Stimulated activated CD4-positive, alpha-beta T cell treated with anti-CD3 and anti-CD28 coated beads, Interleukin-15, amount 100 ng/mL, for 48 hours (primary cell): ENCODE measurements at places on chromosomes 1 and 21.

DNA sequence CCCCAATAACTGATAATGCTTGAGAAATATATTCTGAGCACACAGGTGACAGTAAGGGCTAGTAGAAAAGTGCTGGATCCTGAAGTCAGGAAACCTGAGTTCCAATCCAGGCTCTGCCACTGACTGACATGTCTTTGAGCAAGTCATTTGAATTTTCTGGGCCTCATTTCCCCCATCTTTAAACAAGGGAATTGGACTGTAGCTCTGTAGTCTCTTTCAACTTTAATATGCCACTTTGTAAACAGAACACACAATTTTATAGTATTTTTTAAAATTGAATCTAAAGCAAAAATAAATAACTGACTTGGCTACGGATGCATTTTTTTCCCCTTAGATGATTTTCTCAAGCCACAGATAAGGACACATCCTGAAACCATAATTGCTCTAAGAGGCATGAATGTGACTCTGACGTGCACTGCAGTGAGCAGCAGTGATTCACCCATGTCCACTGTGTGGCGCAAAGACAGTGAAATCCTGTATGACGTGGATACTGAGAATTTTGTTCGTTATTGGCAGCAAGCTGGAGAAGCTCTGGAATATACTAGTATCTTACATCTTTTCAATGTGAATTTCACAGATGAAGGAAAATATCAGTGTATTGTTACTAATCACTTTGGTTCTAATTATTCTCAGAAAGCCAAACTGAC, 37.0 kb downstream of the LRIG2 start:
- no peak for DNase-seq

- no peak for DNase-seq
Observed at GRCh38 chr21:45579383-45580180, 37.3 kb upstream of the SLC19A1 start.

GRCh38 chr21:36656138-36656537, 42.8 kb upstream of the SIM2 start:
- DNase-seq, result no peak

- no peak for DNase-seq
Observed at GRCh38 chr1:68149110-68149798, 83.1 kb downstream of the WLS start.

- no peak for DNase-seq
Observed at GRCh38 chr1:165537356-165538109, 6.3 kb upstream of the LRRC52 start.

DNA sequence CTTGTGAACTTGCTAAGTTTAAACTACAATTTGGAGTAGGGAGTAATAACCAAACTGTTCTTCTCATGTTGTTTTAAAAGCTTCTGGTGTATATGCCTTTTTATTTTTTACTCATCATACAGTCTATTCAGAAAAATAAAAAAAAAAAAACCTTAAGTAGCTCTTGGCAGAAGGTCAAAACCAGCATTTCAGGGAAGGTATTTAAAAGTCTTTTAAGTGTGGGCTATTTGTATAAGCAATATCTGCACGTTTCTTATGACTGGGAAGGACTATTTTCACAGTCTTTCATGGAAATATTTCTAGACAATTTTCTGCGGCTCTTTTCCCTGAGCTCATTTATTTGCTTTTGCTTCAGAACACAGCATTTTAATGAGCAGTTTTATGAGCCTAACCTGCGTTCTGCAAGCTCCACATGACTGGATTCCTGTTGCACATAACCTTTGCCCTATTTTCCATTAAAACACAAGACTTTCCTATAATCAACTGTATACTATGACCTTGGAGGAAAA, 60.9 kb upstream of the C1orf105 start:
- no peak for DNase-seq

DNA sequence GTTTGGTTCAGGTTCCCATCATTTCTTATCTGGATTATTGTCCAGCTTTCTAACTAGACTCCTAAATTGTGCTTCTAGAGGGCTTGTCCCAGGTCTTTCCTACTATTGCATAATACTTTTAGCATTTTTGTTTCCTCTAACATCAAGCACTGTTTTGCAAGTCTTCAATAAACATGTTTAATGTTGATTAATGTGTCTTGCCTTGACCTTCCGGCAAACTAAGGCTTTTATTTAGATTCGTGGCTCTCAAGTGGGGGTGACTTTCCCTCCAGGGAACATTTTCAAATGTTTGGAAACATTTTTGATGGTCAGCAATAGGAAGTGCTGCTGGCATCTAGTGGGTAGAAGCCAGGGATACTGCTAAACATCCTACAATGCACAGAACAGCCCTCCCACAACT, 90.7 kb downstream of the RPE65 start:
- DNase-seq, result no peak

DNA sequence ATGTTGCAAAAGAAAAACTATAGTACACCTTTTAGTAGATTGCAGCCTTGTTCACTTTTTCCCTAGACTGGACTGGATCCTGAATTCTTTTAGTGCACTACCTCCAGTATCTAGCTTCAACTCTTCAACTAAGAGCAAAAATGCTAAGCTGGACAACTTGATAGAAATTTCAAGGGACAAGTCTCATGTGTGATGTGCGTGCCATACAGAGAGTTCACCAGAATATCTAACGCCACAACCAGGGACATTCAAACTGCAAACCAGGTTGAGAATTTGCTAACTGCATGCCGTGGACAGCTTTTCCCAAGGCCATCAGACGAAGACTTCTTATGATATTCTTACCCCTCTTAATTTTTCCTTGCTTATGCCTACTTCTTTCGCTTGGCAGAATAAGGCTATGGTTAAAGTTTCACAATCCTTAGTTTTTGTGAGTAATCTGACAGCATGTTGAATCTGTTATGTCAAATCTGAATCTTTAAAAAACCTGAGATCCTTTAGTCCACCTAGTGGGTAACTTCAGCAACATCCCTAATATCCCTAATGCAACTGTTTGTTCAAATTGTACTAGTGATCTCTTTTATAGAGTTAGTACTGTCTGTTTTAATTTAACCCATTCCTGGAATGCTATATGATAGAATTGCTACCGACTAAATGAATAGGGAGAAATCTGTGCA, 66.4 kb downstream of the DDAH1 start:
- DNase-seq, result no peak

GRCh38 chr1:39925721-39926342, 24.1 kb upstream of the MYCL start:
- DNase-seq, result no peak

GRCh38 chr1:31822766-31823165, 6.9 kb upstream of the SPOCD1 start:
- DNase-seq, result no peak

DNA sequence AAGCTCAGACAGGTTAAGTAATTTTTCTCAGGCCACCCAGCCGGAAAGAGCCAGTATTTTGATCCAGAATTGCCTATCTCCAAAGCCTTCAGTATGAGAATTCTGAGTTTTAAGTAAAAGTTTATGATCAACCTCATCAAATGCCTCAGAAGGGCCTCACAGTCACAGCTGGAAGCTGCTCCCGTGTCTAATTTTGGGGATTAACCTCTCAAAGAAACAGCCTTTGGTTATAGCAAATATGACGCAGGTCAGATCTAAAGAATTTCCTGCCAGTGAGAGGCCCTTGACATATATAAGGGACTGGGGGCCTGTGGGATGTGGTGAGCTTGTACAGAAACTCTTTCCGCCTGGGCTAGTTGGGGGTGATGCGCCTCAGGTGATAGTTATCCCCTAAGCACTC, 2.3 kb downstream of the EXTL1 start:
- no peak for DNase-seq

- DNase-seq, result no peak
Observed at GRCh38 chr1:196393742-196394141, 214.5 kb downstream of the KCNT2 start.

DNA sequence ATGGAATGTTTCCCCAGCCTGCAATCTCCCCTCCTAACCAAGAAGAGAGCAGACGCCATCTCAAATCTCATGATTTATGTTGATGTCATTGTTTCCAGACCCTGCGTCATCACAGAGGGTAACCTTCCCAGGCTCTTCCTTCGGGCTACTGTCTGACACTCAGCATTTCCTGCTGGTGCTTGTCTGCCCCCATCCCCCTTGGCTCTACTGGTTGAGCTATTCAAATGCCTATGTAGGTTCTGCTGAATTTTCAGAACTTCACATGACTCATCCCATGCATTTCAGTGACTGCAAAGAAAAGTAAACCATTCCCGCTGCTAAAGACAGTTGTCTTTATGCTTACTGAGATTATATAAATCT, 24.8 kb upstream of the ITPKB start:
- peak; percentile 32 for DNase-seq

DNA sequence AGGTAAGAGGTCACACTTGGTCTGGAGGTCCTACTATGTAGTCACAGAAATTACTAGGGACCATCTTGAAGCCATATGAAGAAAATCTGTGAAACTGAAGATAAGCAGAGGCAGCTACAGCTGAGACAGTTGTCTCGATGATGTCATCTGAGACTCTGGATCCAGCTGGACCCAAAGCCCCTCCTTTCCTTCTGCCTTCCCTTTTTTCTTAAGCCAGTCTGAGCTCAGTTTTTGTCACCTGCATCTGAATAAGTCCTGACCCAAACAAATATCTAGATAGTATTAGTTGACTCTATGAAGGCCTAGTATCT, 143.3 kb downstream of the ETS2 start:
- no peak for DNase-seq

GRCh38 chr1:171252482-171252881, 4.2 kb downstream of the FMO1 start:
- no peak for DNase-seq

- DNase-seq, result peak; percentile 39
Observed at GRCh38 chr1:25572708-25573590, 29.5 kb downstream of the LDLRAP1 start.

DNA sequence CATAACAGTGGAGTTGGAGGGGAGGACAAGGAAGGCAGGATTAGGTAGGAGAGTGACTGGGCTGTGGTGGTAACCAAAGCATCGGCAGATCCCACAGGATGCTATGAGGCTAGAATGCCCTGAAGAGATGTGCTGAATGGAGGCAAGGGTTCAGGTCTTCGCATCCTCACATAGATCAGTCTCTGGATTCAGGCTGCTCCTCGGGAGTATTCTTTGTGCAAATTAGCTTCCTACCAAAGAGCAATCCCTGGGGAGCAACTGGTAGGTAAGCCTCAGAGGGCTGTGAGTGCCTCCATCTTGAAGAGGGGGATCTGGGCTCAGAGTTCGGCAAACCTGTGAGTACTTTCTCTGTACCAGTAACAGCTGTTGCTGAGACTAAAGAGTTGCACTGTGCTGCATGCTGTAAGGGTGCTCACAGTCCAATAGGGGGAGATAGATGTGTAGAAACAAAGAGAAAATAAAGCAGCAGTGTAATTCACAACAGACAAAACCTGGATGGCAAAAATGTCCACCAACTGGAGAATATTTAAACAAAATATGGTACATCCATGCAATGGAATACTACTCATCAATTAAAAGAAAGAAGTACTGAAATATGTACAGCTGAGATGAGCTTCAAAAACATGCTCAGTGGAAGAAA, 322.4 kb upstream of the DEPDC1 start:
- no peak for DNase-seq

- DNase-seq, result no peak
Observed at GRCh38 chr1:46448109-46448911, 41.3 kb upstream of the DMBX1 start.

DNA sequence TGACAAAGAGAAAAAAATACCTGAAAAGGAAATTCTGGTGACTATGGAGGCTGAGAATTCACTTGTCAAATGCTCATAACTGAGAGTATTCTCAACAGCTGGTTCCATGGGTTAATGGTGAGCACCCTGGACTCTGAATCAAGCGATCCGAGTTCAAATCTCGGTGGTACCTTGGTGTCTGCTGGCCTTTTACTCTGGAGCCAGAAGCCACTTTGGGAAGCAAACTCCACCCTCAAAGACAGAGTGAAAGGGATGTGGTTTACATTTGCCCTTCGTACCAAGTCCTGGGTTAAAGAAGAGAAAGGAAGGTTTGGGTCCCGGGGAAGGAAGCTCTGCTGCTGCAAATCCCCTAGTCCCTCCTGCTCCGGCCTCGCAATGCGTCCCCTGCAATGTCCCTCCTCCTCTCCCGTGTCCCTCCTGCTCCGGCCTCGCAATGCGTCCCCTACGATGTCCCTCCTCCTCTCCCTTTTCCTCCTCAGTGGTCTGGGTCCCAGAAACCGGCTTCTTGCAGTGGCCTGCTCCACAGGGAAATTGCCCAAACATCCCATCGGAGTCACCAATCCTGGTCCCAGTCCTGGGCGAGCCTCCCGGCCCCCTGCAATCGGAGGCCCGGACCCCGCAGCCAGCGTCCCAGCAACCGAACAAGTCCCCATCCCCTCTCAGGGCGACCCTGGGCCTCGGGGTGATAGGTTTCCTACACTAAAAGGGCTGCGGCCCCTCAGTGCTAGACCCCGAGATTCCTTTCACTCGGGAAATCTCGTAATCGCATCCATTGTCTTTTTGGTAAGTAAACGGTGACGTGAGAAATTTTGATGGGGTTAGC, 129.4 kb downstream of the PPIAL4G start:
- peak; percentile 24 for DNase-seq

DNA sequence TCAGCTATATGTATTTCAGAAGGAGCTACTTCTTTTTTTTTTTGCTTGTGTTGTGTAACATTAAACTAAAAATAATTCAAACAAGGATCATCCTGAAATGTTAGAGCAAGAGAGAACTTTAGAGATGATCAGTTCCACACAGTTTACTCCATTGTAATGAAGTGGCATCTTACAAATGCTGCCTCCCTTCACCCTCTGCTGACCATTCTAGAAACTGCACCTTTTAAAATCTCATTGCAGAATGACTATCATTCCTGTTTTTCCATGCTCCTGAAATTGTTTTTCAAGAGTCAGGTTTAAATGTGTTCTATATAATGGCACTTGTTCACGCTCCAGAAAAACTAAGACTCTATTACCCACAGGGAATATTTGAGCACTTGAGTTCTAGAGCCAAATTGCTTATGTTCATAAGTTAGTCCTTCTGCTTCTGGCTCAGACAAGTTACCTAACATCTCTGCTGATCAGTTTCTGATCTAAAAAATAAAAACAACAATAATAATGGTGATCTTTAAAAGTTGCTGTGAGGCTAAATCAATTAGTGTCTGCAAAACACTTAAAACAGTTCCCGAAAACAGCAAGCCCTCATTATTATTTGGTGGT, 21.5 kb upstream of the SLC44A5 start:
- DNase-seq, result no peak

- no peak for DNase-seq
Observed at GRCh38 chr1:83509301-83509781, 489.6 kb downstream of the TTLL7 start.

GRCh38 chr1:61361931-61362330, 279.6 kb downstream of the NFIA start:
- no peak for DNase-seq

GRCh38 chr1:23436520-23437354, 12.2 kb upstream of the TCEA3 start:
- DNase-seq, result no peak

DNA sequence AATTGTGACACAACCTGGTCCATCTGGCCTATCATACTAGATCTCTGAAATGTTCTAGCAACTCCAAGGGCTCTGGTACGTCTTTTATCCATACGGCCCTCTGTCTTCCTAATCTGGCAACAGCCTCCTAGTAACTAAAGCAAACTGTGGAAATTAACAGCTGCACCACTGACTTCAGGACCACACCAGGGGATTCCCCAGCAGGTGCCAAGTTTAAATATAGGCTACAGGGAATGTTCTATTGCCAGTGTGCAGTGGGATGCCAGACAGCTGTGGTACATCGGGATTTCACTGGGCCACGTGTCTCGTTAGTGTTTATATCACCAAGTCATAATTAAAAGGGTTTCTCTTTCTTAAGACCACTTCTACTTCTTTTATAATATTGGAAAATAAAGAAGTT, 94.3 kb downstream of the RGS2 start:
- DNase-seq, result no peak
